GM10248 (cell line): ENCODE measurements at places on chromosomes 3 and 15.
A peak's percentile ranks its signal among the peaks of the same experiment; 100 is the strongest.

DNA sequence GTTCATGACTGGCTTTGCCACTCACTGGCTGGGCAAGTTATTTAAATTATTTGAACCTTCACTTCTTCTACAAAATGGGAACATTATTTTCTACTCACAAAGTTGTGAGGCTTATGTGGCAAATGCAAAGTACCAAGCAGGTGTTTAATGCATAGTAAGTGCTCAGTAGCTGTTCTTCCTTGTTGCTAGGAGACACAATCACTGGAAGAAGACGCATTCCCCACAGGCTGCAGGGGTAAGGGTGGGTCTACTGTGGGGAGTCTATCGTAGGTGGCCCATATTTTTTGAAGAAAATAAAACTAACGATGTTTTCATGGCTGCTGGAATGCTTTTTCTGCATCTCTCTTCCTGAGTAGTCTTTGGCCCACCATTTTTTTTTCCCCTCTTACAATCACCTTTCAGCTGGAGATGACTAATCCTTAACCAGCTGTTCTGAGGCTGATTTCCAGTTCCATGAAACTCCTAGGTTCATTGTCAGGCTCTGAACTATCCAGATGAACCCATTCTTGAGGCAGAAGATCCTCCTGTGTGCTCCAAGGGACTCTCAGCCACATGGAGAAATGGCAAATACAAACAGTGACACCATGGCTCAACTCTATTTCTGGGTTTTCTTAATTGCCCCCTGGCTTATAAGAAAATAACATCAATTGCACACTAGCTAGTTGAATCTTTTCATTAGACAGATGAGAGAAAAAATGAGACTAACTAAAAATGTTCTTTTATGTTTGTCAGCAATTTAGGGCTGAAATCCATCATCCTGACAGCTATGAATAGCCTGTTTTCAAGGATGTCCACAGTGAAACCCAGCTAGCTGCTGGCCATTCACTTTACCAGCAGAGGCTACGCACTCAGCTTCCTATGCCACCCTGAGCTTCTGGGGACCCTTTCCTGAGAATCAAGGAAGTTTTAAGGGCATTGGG lies 108.3 kb upstream of the ETV5 start:
- DNase-seq = no peak

DNA sequence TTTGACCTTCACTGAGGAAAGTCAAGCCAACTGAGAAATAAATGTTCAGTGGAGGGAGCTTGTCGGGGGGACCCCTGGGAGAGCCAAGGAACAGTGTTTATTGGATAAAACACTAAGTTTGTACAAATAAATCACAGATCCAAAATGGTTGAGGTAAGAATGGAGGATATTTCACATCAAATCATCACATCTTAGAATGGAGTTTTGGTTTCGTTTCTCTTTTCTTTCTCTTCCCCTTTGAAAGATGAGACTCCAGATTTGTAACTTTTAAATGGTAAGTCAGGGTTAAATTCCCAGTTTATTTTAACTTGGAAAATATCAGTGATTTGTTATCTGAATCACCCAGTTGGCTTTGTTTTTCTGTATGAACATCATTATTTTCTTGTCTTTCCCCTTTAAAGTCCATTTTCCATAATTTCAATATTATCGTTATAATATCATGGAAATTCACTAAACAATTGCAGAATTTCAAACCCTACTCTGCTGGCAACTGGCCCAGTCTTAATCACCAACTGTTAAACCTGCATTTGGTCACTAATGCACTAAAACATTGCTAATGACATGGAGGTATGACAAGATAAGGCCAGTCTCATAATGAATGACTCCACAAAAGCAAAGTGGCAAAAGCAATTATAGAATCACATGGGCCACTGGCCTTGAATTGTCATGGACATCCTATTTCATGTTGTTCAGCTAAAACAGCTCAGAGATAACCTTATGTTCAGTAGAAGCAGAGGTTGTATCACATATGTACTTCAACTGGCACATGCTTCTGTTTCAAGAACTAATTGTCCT lies 295.1 kb downstream of the SHOX2 start:
- peak; percentile 9 for DNase-seq

GRCh38 chr15:60573936-60574335 lies 95.0 kb upstream of the ICE2 start:
- DNase-seq = no peak

GRCh38 chr3:191328383-191328961 lies 722 bp upstream of the CCDC50 start:
- DNase-seq = no peak

GRCh38 chr3:191197761-191198306 lies 1.2 kb upstream of the OSTN start:
- no peak for DNase-seq

GRCh38 chr15:39594446-39595337 lies 13.8 kb downstream of the THBS1 start:
- DNase-seq = no peak

GRCh38 chr3:123518892-123519485 lies 65.9 kb downstream of the HACD2 start:
- no peak for DNase-seq

DNA sequence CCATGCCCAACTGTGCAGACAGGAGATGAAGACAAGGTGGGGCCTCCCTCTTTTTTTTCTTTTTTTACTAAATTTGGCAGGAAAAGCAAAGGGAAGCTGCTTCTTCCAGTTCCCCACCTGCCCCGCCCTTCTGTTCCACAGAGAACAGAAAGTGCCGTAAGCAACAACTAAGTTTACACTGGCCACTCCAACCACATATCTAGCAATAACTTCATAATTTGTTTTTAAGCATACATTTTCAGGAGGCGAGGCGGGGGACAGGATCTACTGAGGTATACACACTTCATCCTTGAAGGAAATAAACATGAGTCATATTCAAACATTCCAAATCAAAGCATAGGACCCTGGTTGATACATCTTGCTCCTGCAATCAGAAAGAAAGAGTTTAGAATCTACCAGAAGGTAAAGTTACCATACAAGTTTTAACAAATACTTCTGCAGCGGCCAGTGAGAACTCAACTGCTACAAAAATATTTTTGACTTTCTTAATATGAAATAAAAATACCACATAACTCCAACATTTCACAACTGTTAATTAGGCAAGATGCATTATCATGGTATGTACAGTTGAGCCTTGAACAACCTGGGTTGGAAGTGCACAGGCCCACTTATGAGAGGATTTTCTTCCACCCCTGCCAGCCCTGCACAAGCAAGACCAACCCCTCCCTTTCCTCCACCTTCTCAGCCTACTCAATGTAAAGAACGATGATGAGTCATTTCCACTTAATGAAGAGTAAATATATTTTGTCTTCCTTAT lies 50.7 kb downstream of the FOXP1 start:
- no peak for DNase-seq

- DNase-seq = no peak
These were observed 21.4 kb downstream of the PSTPIP1 start for GRCh38 chr15:77016321-77016695.

- DNase-seq = no peak
These were observed 345.2 kb downstream of the VPS13C start for GRCh38 chr15:61715082-61715481.

- DNase-seq = no peak
These were observed 30.5 kb downstream of the PCSK6 start for GRCh38 chr15:101458908-101459578.

DNA sequence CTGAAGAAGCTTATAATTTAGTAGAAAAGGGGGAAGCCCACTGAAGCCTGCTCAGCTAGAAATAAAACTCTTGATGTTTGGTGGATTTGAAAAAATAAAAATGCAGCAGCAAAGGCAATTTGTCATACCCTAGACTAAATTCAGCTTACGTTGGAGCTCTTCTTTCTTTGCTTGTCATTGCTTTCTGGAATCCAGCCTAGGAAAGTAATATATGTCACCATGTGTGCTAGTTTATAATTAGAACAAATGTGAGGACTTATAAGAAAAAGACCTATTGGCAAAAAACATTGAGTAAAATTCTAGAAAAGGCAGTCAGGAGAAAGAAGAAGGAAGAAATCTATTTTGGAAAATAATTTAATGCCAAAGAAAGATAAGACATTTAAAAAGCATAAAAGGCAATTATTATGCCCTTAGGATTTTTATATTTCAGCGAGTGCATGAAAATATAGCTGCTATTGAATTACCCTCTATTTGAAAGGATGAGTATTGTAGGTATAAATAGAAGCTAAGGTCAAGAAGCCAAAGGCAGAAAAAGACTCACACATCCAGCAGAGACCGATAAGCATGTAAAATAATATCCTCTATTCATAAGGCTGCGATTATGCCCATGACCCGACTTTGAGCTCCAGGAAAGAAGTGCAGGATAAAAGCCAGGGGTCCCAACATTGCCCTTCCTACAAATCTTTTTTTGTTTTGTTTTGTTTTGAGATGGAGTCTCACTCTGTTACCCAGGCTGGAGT lies 10.6 kb upstream of the BTBD1 start:
- no peak for DNase-seq

GRCh38 chr3:147431751-147432150 lies 22.6 kb downstream of the ZIC1 start:
- no peak for DNase-seq

- DNase-seq = no peak
These were observed 276.3 kb upstream of the ARRDC4 start for GRCh38 chr15:97684249-97684648.

DNA sequence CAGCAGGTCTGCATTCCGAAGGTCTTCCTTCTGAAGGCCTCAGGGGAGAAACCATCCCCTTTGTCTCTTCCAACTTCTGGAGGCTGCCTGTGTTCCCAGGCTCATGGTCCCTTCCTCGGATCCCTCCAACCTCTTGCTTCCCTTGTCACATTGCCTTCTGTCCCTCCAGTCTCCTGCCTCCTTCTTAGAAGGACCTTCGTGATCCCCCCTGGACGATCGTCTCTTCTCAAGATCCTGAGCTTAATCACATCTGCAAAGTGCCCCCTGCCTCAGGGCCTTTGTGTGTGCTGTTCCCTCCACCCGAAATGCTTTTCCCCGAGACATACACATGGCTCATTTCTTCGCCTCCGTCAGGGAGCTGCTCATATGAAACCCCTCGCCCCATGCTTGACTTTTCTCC lies 505.8 kb downstream of the SHQ1 start:
- no peak for DNase-seq

DNA sequence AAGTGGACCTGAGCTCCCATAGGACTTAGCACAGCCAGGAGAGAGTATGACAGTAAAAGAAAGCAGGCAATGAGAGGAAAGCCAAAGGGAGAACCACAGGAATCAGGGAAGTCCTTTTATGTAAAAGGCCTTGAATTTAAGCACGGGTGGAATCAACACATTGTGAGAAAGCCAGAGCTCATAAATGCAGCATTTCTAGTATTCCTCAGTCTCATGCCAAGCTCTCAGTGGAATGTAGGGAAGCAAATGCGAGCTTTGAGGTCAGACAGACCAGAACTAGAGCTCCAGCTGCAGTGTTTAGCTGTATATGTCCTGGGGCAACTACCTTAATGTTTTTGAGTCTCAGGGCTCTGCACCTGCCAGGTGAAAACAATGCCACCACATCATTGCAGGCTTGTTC lies 132.1 kb upstream of the TRIM42 start:
- no peak for DNase-seq

DNA sequence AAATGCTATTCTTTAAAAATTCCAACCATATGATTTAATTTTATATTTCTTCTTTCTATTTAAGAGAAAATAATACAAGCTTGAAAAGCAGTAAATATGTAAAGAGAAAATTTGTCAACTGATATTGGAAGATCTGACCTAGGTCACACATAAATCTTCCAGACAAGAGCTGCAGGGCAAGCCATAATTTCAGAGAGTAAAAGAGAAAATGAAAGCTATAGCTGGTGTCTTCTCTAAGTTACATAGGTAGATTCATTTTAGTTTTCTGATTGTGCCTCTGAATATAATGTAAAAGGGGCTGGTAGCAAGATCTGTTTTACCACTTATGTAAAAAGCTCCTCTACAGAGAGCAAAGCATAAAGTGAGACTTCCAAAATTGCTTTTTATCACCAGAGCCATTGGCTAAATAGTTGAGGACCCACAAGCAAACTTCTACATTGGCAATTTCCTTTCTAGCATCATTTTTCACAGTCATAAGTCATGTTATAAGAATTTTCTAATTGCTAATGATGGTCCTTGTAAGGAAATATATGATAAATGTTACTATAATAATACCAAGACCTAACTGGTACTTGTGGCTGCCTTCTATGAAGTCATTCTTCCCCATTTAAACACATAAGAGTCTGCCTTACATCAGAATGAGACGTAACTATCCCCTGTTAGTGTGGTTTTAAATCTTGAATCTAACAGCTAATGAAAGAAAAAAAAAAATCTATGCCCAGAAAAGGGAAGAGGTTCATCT lies 80.8 kb upstream of the SKOR1 start:
- peak; percentile 32 for DNase-seq
